Caki2 (cell line): ENCODE measurements at places on chromosomes 16 and 17.

DNA sequence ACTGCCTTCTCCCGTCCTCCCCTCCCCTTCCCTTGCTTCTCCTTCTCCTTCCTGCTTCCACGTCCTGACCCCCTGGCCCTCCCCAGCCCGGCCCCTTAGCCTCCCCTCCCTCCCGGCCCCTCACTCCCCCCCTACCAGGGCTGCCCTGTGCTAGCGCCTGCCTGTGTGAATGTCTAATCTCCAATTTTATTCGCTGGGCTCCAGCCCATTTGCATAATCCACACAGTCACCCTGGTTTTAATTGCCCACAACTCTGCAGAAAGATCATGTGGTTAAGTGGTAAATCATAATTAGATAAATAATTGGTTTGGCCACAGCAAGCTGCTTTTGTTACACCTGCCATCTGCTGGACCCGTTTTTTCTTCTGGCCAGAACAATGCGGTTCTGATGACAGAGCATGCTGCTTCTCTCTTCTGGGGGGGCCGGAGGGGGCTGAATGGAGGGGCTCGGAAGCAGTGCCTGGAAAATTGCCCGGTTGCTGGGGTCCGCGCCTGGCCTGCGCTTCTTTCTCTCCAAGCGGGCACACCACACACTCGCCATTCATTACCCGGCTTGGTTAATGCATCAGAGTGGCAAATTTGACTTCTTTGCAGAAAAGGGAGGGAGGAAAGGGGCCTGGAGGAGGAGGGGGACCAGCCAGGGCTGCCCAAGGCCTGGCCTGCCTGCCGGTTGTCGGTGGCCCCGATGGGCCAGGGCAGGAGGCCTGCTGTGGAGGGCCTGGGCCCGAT lies 19.5 kb upstream of the GSE1 start:
- DNase-seq: no peak

- DNase-seq: no peak
Measured at GRCh38 chr17:49730078-49730784, 22.5 kb upstream of the SLC35B1 start.

GRCh38 chr16:54266363-54266955 lies 20.1 kb downstream of the IRX3 start:
- DNase-seq: no peak

- DNase-seq: peak; percentile 91
Measured at GRCh38 chr17:21286066-21286770, 1.7 kb downstream of the MAP2K3 start.

- DNase-seq: peak; percentile 13
Measured at GRCh38 chr16:84055801-84056634, 13.4 kb upstream of the SLC38A8 start.

GRCh38 chr17:10126616-10127501 lies 71.5 kb downstream of the GAS7 start:
- DNase-seq: no peak

GRCh38 chr16:50944436-50944835 lies 202.6 kb downstream of the CYLD start:
- no peak for DNase-seq

GRCh38 chr17:21278450-21279197 lies 5.9 kb upstream of the MAP2K3 start:
- DNase-seq: no peak

DNA sequence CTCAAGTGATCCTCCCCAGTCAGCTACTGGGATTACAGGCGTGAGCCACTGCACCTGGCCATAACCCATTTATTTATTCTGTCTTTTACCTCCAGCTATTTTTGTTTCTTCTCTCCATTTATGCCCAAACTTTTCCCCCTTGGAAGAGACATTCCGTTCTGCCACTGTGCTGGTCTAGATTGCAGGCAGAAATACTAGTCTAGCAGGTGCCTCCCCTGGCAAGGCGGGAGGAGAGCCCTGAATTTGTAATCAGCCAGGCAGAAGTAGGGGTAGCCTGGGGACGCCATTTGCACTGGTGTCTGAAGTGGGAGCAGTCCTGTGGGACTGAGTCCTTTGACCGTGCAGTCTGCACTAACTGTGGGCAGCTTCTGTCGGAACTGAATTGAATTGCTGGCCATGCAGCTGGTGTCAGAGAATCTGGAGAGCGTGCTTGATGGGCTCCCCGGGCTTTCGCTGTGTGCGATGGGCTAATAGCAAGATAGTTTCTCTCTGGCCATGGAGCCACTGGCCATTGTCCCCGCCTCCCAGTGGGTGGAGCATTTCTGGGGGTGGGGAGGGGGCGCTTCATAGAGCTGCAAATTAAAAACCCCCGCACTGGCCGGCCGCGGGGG lies 31.5 kb upstream of the LITAF start:
- DNase-seq: no peak

- DNase-seq: no peak
Measured at GRCh38 chr17:20230924-20231323, 221.8 kb downstream of the SPECC1 start.

GRCh38 chr17:77422104-77422747 lies 281.5 kb downstream of the SEC14L1 start:
- peak; percentile 82 for DNase-seq

GRCh38 chr16:14462811-14463210 lies 167.2 kb downstream of the PARN start:
- no peak for DNase-seq

- no peak for DNase-seq
Measured at GRCh38 chr17:530851-531250, 178.2 kb upstream of the RPH3AL start.

- DNase-seq: peak; percentile 89
Measured at GRCh38 chr17:30337393-30337999, 3.6 kb upstream of the TMIGD1 start.

GRCh38 chr16:79009896-79010295 lies 590.6 kb downstream of the MAF start:
- DNase-seq: no peak

DNA sequence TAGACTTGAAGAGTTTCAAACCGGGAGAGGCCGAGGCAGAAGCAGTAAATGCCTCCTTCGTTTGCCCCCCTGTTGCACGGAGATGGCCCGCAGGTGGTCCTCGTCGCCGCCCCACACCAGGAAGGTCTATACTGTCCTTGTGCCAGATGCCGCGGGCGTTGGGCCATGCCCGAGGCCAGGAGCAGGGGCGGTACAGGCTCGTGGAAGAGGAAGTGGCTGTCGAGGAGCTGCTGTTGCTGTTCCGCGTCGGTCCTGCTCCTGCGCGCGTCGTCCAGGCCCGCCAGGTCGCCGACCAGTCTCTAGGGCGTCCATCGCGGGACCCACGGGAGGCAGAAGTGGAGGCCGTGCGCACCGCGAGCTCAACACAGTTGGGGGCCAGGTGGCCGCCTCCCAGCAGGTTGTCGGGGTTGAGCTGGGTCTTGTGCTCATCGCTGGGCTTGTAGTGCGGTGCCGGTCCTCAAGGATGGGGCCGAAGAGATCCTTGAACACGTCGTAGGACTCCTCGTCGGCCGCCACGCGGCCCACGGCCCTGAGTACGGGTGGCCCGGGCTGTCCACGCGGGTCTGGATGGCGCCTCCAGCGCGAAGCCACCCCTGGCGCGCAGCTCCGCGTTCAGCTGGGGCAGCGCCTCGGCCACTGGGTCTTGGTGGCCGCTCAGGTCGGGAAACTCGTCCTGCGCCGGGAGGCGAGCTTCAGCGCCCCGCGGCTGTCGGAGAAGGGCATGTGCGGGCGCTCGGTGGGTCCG lies 13.1 kb upstream of the C16orf87 start:
- no peak for DNase-seq

DNA sequence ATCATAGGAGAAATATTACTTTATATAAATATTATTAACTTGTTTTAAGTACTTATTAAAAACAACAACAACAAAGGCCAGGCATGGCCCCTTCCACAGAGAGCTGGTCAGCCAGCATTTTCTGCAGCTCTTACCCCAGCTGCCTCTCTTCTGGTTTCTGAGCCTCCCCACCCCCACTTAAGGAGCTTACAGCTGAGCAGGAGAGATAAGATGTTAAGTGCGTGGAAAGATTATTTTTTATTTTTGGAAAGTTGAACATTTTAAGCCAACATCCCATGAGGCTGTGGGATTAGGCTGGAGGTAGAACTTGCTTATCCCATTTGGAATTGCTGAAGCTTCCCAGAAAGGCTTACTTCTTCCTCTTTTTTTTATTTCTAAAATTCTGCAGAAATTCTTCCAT lies 401.2 kb downstream of the SEC14L1 start:
- no peak for DNase-seq

DNA sequence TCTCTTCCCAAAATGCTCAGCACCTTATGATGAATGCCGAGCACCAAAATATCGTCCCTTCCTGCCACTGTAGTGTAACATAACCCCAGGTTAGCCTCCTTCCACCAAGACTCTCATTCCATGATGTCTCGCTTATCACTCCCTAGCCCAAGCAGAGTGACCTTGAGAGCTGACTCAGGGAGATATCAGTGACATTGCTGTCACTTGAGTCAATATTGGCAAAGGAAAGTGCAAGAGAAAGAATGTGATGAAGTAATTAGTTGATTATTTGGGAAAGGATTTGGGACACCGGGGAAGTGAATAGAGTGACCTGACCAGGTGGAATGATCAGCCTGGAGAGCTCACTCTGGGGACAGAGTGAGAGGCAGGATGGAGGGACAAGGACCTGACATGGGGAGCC lies 2.6 kb upstream of the ANKFN1 start:
- no peak for DNase-seq

DNA sequence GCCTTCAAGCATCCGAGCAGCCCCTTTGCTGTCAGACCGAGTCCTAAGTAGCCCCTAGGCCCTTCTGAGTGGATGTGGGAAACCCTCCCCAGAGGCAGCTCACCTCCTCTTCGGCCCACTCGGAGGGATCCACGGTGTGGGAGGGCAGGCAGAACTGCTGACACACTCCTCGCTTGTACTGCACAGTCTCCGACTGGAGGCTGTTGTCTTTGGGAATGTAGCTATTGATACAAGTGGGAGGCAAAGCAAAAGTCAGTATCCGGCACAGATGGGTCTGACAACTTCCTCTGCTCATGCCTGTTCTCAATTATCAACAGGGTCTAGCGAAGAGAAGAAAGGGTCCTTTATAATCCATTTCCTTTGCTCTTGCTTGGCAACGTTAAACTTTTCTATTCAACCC lies 25.9 kb upstream of the FOXJ1 start:
- no peak for DNase-seq

DNA sequence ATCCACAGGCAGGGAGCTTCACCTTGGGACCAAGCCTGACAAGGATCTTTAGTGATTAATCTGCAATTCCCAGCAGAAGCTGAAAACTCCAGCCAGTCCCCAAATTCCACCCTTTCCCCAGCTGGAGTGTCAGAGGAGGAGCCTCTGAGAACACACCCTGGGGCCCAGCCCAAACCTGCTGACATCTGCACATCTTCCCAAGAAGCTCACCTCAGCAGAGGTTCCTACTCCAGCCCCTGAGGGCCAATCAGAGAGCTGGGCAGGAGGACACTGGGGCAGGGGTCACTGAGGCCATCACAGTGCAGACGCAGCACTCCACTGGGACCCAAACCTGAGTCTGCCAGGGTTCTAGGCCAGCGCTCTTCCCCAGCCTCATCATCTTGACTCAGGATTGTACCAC lies 44.9 kb downstream of the CNGB1 start:
- DNase-seq: no peak

- DNase-seq: no peak
Measured at GRCh38 chr17:76504117-76504516, 2.9 kb upstream of the RHBDF2 start.

GRCh38 chr17:48460052-48460451 lies 30.0 kb upstream of the SKAP1 start:
- DNase-seq: no peak

- DNase-seq: peak; percentile 27
Measured at GRCh38 chr16:70481929-70482536, 27.6 kb downstream of the FCSK start.

GRCh38 chr16:49362230-49362629 lies 11.4 kb upstream of the C16orf78 start:
- DNase-seq: no peak

GRCh38 chr16:67456391-67457081 lies 24.4 kb downstream of the ATP6V0D1 start:
- DNase-seq: no peak

GRCh38 chr16:81928975-81929374 lies 82.3 kb downstream of the SDR42E1 start:
- DNase-seq: peak; percentile 10

- no peak for DNase-seq
Measured at GRCh38 chr16:73213732-73214455, 166.0 kb upstream of the ZFHX3 start.

- DNase-seq: no peak
Measured at GRCh38 chr16:15439102-15439501, 4.7 kb downstream of the BMERB1 start.

DNA sequence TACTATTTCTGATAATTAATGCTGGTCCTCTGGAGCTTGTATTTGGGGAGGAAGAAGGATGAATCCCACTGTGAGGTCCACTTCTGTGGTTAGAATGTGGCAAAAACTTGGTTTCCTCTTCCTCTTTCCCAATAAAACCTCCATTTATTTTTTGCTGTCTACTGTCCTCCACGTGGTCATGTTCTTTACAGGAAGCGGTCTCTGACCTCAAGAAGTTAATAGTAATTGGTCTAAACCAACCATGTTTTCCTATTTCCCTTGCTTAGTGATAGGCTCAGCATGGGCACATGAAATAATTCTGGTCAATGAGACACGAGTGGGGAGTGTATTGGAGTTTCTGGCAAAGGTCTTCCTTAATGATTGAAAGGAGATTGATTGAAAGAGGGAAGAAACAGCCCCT lies 33.9 kb downstream of the CHP2 start:
- DNase-seq: no peak

GRCh38 chr17:43175213-43176118 lies 4.5 kb downstream of the NBR1 start:
- no peak for DNase-seq

GRCh38 chr17:7222093-7222971 lies 2.6 kb downstream of the ACADVL start:
- no peak for DNase-seq

DNA sequence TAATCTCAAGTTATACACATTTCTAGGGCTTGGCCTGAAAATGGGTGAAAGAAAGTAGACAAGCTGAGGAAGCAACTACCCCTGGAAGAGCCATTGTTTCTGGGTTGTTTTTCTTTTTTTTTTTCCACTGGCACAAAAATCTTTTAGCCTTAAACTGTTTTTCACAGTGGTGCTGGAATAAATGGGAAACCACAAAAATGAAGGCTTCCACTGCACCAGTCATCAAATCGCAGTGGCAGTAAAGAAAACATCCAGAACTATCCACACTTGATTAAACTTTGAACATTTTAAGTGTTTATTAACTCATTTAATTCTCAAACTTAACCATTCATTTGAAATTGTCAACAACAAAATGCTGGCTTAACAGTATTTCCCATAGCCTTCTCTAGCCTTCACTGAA lies 14.3 kb downstream of the CMTM4 start:
- DNase-seq: peak; percentile 24

DNA sequence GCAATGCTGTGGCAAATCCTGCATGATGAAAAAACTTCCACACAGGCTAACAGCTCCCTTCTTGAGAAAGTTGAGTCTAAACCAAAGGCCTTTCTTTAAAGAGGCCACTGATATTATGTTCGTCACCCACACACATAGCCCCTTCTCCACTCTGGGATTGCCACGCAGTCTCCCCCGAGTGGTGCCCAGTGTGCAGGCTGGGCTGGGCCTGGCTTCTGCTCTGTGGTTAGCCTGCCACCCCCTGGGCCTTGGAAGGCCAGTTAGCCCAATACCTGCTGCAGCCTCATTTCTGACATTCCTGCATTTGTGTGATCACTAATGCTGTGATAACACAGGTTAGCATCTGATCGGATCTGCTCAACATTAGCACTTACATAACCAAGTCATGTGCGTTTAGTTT lies 44.8 kb downstream of the CDH3 start:
- DNase-seq: no peak
